Fibroblast of skin of right quadriceps (primary cell): ENCODE measurements at places on chromosomes 6 and 20.

- no peak for DNase-seq
Measured at GRCh38 chr6:143078468-143079324, 18.0 kb downstream of the AIG1 start.

DNA sequence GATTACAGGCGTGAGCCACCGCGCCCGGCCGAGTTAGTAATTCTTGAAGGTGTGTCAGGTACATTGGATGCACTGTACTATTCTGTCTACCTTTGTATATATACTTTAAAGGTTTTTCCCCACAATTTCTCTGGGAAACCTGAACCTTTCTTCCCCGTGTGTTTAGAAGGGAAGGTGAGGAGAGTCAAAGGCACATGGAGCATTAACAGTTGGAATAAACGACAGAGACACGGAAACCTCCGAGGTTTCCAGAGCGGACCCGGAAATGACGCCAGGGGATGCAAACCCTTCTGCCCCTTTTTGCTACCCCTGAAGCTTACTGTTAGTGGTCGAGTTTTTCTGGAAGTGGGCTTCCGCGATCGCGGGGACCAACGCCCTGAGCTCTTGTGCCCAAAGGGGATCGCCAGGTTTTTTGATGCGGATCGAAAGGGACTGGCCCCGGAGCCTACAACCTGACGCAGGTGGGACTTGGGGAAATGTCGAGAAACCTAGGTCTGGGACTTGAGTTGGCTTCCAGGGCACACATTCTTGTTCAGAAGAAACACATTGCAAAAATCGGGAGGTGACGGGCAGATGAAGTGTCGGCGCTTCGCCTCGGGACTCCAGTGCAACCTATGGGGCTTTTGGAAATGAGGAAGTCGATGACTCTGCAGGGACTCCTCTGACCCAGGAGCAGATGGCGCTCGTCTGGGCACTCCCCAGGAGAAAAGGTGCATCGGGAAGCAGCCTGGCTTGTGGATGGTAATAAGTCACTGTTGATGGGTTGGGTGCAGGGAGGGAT lies 218.2 kb downstream of the OR2B2 start:
- DNase-seq, result no peak

DNA sequence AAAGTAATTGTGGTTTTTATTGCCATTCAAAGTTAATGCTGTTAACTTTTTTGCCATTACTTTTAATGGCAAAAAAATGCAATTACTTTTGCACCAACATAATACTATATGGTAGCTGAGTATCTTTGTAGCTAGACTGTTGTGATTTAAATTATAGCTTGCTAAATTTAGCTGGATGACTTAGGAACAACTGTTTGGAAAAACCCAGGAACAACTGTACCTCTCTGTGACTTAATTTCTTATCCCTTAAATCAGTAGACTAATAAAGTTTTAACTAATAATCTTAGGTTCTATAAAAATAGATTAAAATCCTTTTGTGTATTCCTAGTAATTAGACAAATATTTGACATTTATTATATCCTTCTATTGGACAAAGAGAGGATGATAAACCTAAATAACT lies 268.2 kb downstream of the TENT5A start:
- DNase-seq, result no peak

GRCh38 chr6:139306291-139306981 lies 14.6 kb upstream of the TXLNB start:
- no peak for DNase-seq

GRCh38 chr6:54068694-54069093 lies 42.5 kb upstream of the MLIP start:
- no peak for DNase-seq

GRCh38 chr6:63883597-63883996 lies 248.0 kb downstream of the PHF3 start:
- no peak for DNase-seq

GRCh38 chr6:136037876-136038460 lies 186.5 kb downstream of the PDE7B start:
- peak; percentile 85 for DNase-seq

- no peak for DNase-seq
Measured at GRCh38 chr6:118350881-118351430, 197.1 kb upstream of the PLN start.

DNA sequence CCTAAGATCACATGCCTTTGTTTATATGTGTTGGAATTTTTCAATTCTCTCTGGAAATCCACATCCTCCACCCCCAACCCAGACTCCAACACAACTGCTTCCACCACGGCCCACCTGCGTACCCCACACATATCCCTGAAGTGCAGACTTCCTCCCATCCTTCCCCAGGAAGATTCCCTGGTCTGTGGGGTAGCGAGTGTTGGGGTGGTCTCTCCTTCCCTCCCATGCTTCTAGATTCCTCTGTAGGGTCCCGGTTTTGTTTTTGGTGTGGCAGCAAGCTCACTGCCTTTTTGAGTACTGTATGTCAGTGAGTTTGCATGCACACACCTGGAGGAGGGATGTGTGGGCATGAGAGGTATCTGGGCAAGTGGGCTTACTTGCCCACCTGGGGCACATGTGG lies 127.6 kb downstream of the MRPL14 start:
- DNase-seq, result no peak

GRCh38 chr20:51583073-51583472 lies 40.6 kb upstream of the NFATC2 start:
- no peak for DNase-seq

DNA sequence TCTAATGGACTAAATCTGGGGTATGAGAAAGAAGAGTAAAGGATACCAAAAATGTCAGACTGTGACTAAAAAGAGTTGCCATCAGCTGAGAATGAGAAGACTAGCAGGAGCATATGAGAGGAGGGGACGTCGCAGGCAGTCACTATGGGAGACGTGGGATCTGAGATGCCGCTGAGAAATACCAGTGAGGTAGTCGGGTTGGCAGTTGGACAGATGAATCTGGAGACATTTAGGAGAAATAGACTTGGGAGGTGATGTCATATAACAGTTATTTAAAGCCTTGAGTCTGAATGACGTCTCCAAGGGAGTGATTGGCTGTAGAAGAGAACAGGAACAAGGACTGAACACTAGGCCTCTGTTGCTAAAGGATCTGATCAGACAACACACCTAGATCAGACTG lies 51.5 kb upstream of the TRIM26 start:
- DNase-seq, result peak; percentile 82

DNA sequence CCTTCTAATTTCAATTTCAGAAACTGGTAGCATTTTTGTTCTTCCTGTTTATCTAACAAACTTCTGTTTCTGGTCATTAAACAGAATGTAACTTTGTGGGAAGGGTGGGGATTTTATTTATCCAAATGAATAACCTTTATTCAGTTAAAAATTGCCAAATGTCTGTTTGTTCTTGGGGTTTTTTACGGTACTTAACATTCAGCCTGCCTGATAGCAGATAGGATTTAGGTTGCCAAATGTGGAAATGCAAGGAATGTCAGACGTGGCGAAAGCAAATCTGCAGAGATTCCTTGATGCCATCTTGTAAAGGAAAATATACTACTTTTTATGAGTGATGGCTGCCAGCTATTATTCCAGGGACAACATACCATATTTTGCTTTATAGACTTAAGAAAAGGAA lies 95.7 kb downstream of the LYRM2 start:
- DNase-seq, result no peak

- no peak for DNase-seq
Measured at GRCh38 chr20:4838526-4838925, 116.8 kb downstream of the PRND start.
